Dermis microvascular lymphatic vessel endothelial cell (primary cell): ENCODE measurements at places on chromosomes 12 and 14.

GRCh38 chr14:57485635-57486034, 8.0 kb downstream of the CCDC198 start:
- DNase-seq = no peak

GRCh38 chr14:104557766-104558165, 21.8 kb upstream of the C14orf180 start:
- DNase-seq = no peak

DNA sequence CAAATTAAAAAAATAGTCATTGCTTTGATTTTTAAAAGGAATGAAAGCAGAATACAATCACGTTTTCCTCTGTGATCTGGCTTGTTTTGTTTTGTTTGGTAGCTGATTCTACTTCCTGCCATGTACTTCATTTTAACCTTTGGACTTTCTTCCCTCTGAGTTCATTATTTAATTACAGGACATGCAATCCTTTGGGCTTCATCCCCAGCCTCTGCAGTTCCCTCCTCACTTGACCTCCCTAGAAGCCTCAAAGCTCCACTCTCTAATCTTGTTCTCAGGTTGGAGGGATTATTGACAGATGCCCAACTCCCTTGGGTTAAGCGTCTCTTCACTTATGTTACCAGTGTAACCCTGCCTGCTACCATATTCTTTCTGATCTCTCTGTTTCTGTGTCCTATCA, 967.9 kb upstream of the SEL1L start:
- DNase-seq = no peak

DNA sequence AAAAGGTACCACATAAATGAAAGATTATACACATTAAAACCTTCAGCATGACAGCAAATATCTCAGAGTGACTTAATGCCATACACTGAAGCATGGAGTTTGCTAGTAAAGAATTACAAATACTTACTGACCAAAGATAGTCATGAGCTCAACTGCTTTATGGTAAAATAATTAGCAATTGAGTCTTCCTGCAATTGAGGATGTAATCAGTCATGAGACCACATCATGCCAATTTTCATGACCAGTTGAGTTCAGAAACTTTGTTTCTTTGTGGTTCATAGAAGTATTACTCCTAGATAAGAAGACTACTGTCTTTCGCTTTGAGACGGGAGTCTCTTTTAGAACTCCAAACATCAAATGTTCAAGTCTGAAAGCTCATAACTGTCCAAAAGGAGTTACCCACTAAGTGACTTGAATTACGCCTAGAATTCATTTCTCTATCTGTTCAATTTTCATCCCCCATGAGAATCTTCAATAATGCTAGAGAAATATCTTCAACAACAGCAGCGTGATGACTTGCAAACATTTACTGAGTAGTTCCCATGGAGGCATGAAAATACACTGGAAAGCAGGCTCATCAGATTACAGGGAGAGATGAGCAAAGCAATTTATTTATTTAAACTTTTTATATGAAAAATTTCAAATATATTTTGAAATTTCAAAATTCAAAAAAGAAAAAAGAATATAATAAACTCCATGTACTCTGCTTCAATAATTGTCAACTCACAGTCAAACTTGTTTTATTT, 120.0 kb downstream of the BTG1 start:
- no peak for DNase-seq

- DNase-seq = peak; percentile 54
These were observed 8.5 kb upstream of the CFL2 start for GRCh38 chr14:34722723-34723545.

GRCh38 chr12:97944576-97944975, 482.0 kb downstream of the RMST start:
- no peak for DNase-seq

GRCh38 chr12:90589956-90590355, 365.0 kb downstream of the CCER1 start:
- no peak for DNase-seq

DNA sequence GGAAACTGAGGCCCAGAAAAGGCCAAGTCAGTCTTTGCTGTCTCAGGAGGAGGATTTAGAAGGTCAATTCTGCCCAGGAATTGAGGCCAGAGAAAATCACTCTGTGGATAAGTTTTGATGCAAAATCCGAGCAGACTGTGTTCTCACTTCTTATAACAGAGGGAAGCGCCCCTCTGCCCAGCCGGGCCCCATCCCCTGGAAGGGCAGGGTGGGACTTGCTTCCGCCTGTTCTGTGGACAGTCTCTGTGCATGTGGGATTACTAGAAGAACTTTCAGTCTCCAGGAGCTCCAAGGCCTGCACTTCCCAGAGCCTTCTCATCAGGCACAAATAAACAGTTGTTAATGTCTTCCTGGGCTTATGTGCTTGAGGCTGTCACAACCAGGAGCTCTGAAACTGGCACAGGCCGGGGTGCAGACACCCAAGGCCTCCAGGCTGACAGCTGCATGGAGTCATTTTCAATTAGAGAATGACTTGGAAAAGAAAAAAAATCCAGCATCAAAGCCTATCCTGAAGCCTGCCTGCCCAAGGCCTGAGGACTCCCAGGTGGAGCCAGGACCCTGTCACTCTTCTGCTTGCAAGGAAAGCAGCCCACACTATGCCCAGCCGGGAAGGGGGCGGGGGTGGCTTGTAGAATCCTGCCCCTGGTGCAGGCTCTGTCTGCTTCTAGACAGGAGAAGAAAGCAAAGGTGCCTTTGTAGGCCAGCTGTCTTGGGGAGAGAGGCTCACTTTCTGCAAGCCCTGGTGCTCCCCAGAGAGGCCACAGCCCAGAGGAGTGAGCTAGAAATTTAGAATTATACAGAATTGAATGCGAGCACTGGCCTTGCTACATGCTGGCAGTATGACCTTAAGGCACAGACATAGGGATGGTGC, 84.7 kb downstream of the NTF3 start:
- no peak for DNase-seq
